IPS DF 6.9 (cell line): ENCODE measurements at places on chromosomes 5 and 9.

- peak; percentile 83 for DNase-seq
- H3K4me3 ChIP-seq, result peak within 1 kb of the TSS; percentile 96
- no peak within 1 kb of the TSS for H3K27ac ChIP-seq
- no peaks in the 10 kb centered on the region for H3K27me3 ChIP-seq
- H3K4me1 ChIP-seq, result no peaks in the 10 kb centered on the region
These were observed at the start of the genes ERCC8 and NDUFAF2 for GRCh38 chr5:60944904-60945812. TSS of gene ERCC8 (minus strand) at chr5:60945070. CDS start at chr5:60945008, 62 bp downstream. TSS of gene NDUFAF2 (plus strand) at chr5:60945205. CDS start at chr5:60945256, 51 bp downstream.

- no peak overlapping the region for H3K4me3 ChIP-seq
- H3K36me3 ChIP-seq, result no peaks in the 10 kb centered on the region
- no peaks in the 10 kb centered on the region for H3K27me3 ChIP-seq
- DNase-seq, result no peak
- no peaks in the 10 kb centered on the region; the same call in 1 of the 2 replicates for H3K4me1 ChIP-seq
These were observed 41.2 kb downstream of the RALGPS1 start for GRCh38 chr9:126955811-126956210.

DNA sequence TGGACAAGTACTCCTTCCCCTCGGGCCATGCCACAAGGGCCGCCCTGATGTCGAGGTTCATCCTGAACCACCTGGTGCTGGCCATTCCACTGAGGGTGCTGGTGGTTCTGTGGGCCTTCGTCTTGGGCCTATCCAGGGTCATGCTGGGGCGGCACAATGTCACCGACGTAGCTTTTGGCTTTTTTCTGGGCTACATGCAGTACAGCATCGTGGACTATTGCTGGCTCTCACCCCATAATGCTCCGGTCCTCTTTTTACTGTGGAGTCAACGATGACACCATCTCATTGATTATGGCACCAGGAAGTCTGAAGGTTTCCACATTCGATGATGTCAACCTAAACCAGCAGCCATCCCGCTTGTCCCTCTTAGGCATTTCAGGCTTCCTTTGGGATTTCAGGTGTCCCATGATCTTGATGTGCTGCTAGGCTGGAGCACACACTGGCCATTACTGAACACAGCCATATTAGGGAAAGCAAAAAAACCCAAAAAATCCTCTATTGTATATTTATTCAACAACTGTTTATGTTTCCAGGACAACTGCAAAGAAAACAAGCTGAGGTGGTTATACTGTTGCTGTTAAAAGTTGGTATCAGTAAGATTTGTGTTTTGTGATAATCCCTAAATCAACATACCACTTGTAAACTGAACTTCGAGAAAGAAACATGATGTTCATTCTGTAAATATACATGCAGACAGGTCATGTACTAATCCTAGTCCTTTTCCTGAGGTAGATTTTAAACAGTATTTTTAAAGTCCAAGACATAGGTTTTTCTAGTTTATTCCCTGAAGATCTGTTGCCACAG is 1.1 kb downstream of the PLPP6 start:
- no peak for DNase-seq
- peak overlapping the region; percentile 89; the same call in 1 of the 2 replicates for H3K4me3 ChIP-seq
- no peak overlapping the region for H3K27ac ChIP-seq
- H3K36me3 ChIP-seq, result no peaks in the 10 kb centered on the region
- H3K4me1 ChIP-seq, result peaks cover 3% of the 10 kb centered on the region; the same call in 1 of the 2 replicates
- no peaks in the 10 kb centered on the region for H3K27me3 ChIP-seq

DNA sequence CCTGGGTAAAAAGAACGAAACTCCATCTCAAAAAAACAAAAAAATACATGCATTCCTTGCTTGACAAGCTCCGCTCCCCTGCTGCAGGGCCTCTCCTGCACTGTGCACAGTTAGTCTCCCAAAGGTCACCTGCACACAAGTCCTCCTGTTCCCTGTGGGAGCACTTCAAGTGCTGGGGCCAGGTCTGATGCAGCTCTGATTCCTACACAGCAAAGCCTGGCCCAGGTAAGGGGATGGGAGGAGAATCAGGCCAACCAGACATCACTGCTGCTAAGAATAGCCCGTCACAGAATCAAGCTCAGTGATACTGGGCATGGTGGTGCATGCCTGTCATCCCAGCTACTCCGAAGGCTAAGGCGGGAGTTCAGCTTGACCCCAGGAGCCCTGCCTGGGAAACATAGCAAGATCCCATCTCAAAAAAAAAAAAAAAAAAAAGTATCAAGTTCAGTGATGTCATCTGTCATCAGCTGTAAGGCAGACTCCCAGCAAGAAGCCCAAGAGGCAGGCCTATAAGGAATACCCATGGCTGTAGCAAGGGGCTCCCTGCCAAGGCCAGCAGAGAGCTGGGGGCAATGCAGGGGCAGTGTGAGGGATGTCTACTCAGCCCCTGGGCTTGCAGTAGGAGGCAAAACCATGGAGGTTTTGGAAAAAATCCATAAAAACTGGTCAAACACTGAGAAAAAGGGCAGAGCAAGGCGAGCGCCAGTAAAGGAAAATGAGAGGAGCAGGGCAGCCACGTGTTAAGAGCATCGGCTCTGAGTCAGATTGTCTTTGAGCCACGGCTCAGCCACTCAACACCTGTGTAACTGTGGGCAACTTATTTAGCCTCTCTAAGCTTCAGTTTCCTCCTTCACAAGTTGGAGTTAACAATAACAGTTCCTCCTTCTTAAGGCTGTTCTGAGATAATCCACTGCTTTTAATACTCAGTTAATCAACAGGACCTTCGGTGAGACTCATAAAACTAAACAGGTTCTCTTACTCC is 3.2 kb downstream of the TPM2 start:
- peaks cover 43% of the 10 kb centered on the region for H3K36me3 ChIP-seq
- H3K27me3 ChIP-seq, result no peaks in the 10 kb centered on the region
- no peak for DNase-seq
- H3K27ac ChIP-seq, result no peak overlapping the region

GRCh38 chr5:74685979-74686631 is 1.1 kb downstream of the HEXB start:
- no peak overlapping the region for H3K27ac ChIP-seq
- DNase-seq, result no peak
- no peaks in the 10 kb centered on the region for H3K27me3 ChIP-seq

DNA sequence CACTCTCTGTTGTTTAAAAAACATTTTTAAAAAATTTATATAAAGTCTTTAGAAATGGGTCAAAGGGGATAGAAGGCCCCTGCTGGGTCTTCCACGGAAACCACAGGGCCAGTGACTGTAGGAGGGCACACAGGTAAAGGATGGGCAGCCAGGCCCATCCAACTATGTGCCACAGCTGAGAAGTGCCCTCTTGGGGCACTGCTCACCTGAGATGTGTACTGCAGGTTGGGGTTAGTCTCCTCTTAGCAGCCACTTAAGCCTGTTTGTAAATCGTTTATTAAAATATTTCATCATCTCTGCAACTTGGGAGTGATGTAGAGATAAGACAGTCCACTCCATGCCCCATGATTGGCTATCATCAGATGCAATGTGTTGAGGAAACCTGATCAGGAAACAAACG is 222.4 kb downstream of the DIRAS2 start:
- H3K4me3 ChIP-seq, result no peak overlapping the region
- no peak overlapping the region for H3K27ac ChIP-seq
- no peaks in the 10 kb centered on the region for H3K27me3 ChIP-seq

DNA sequence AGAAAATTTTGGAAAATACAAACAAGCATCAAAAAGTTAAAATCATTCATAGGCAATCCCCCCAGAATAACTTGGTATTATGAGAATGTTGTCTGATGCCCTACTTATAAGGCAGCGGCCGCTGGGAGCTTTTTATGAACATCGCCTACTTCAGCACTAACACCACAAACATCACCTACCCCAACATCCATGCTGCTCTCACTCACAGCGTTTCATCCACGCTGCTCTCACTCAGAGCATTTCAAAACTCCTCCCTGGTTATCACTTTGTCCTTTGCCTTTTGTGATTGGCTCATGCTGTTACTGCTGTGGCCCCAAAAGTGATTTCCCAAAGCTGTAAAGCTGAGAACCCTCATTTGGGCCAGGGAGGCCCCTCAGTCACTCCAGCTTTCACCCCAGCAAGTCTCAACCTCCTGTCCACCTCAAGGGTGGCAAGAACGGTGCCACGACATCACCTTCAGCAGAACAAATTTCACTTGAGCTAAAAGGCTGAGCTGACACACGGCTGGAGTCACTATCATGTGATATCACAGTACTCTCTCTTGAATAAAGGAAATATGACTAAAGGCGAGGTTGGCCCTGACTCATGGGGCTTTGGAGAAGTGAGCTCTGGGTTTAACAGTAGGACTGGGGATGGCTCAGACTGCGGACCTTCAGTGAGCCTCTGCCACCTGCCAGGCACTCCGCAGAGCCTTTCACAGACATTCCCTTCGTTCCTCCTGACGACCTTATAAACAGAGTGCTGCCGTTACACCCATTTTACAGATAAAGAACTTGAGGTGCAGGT is 25.2 kb downstream of the SHC3 start:
- DNase-seq, result no peak
- no peak overlapping the region for H3K4me3 ChIP-seq
- no peak overlapping the region for H3K27ac ChIP-seq
- H3K36me3 ChIP-seq, result no peaks in the 10 kb centered on the region

DNA sequence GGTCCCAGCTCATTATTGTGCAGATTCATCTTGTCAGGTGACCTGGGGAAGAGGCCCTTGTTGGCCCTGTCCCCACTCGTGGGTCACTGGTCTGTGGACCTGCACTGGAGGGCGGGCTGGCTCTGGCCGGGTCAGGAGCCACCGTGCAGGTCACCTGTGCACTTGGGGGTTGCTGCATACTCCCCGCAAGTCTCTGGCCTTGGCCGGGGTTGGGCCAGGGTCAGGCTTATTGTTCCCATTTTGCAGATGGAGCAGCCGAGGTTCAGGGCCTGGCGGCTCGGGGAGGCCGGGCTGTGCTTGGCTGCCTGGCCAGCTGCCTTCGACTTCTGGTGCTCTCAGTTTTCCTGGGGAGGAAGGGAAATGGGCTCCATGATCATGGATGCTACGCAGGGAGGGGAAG is 108.3 kb upstream of the FCN2 start:
- no peak overlapping the region for H3K27ac ChIP-seq
- no peaks in the 10 kb centered on the region for H3K4me1 ChIP-seq
- DNase-seq, result no peak
- no peaks in the 10 kb centered on the region for H3K27me3 ChIP-seq
- no peaks in the 10 kb centered on the region for H3K36me3 ChIP-seq

- no peak overlapping the region for H3K4me3 ChIP-seq
- DNase-seq, result no peak
- H3K27me3 ChIP-seq, result no peaks in the 10 kb centered on the region
- H3K4me1 ChIP-seq, result peaks cover 1% of the 10 kb centered on the region; the same call in 1 of the 2 replicates
- H3K36me3 ChIP-seq, result no peaks in the 10 kb centered on the region
- no peak overlapping the region for H3K27ac ChIP-seq
These were observed 83.4 kb upstream of the IQGAP2 start for GRCh38 chr5:76319673-76320072.

GRCh38 chr9:104906441-104907277 is 21.3 kb downstream of the ABCA1 start:
- 0 out of 2 replicates have a peak, but pooled peaks cover 2% of the 10 kb centered on the region for H3K4me1 ChIP-seq
- H3K27ac ChIP-seq, result no peak overlapping the region
- H3K27me3 ChIP-seq, result no peaks in the 10 kb centered on the region
- DNase-seq, result no peak

GRCh38 chr5:124751031-124751430 is 4.6 kb upstream of the ZNF608 start:
- H3K36me3 ChIP-seq, result no peaks in the 10 kb centered on the region
- no peaks in the 10 kb centered on the region for H3K27me3 ChIP-seq
- no peak overlapping the region for H3K4me3 ChIP-seq

DNA sequence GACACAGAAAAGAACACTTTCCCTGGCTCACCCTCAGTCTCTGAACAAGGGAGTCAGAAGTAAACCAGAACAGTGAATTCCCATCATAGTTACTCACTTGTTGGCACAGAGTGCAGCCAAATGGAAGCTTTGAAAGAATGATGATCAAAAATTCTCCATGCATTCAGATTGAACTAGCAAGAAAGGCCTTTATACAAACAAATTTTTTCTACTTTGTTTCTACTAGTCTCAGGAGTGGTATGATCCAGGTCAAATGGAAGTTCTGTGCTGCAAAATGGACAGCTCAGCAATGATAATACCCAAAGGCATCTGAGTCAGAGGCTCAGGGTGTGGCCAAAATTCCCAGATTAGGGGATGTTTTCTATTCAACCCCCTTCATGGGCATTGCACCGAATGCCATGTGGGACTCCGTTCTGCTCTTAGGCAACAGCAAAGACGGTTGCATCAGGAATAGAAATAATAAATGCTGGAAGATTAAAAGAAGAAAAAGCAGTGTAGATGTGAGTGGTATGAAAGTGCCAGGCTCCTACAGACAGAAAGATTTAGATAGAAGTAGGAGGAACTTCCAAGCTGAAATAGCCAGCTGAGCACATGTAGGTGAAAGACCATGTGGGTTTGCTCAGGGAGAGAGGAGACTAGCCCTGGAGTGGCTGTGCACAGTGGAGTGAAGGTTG is 24.0 kb upstream of the ASPN start:
- H3K27ac ChIP-seq, result no peak overlapping the region
- no peaks in the 10 kb centered on the region for H3K36me3 ChIP-seq
- peaks cover 2% of the 10 kb centered on the region; the same call in 1 of the 2 replicates for H3K4me1 ChIP-seq
- no peaks in the 10 kb centered on the region for H3K27me3 ChIP-seq
- no peak overlapping the region for H3K4me3 ChIP-seq
- DNase-seq, result no peak

- H3K4me1 ChIP-seq, result no peaks in the 10 kb centered on the region
- no peak for DNase-seq
- no peak overlapping the region for H3K27ac ChIP-seq
- H3K4me3 ChIP-seq, result no peak overlapping the region
These were observed 185.9 kb downstream of the AP3B1 start for GRCh38 chr5:78108564-78108963.

- H3K27me3 ChIP-seq, result peaks cover 18% of the 10 kb centered on the region
- DNase-seq, result no peak
- H3K27ac ChIP-seq, result no peak overlapping the region
- no peaks in the 10 kb centered on the region for H3K4me1 ChIP-seq
These were observed 54.3 kb downstream of the PSD2 start for GRCh38 chr5:139849942-139850341.

GRCh38 chr9:120882935-120883607 is 6.1 kb upstream of the PHF19 start:
- no peak overlapping the region for H3K27ac ChIP-seq
- no peak for DNase-seq
- no peaks in the 10 kb centered on the region for H3K27me3 ChIP-seq
- H3K4me3 ChIP-seq, result no peak overlapping the region
- no peaks in the 10 kb centered on the region for H3K36me3 ChIP-seq
- H3K4me1 ChIP-seq, result peaks cover 3% of the 10 kb centered on the region; the same call in 1 of the 2 replicates

- no peaks in the 10 kb centered on the region for H3K36me3 ChIP-seq
- no peaks in the 10 kb centered on the region for H3K4me1 ChIP-seq
- H3K27me3 ChIP-seq, result no peaks in the 10 kb centered on the region
These were observed 377.7 kb downstream of the PIK3R1 start for GRCh38 chr5:68593211-68593671.

DNA sequence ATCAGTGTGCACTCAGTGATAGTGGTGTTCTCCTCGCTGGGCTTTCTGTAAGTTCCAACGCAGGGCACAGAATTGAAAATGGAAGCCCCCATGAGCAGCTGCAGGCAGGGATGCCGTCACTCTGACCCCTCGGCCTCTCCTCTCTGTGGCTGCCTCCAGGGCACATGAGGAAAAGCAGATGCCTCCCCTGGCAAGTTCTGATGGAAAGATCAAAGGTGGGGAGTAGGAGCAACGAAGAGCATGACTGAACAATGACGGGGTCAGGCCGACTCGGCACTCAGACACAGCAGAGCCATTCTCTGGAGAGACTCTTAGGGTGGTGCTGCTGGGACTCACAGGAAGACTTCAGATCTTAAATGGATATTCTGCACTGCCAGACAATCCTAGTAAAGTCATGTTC is 65.6 kb upstream of the CKMT2 start:
- no peak for DNase-seq
- no peak overlapping the region for H3K4me3 ChIP-seq
- no peaks in the 10 kb centered on the region for H3K36me3 ChIP-seq
- no peak overlapping the region for H3K27ac ChIP-seq

- DNase-seq, result no peak
These were observed 34.0 kb downstream of the ZNF618 start for GRCh38 chr9:113910036-113910639.
